CD4-positive, alpha-beta T cell treated with Interleukin-6 at 100 ng/mL for 8 hours (primary cell): ENCODE measurements at places on chromosomes 5 and 9.

GRCh38 chr5:65073250-65073661 is 304.5 kb downstream of the CWC27 start:
- DNase-seq: no peak

DNA sequence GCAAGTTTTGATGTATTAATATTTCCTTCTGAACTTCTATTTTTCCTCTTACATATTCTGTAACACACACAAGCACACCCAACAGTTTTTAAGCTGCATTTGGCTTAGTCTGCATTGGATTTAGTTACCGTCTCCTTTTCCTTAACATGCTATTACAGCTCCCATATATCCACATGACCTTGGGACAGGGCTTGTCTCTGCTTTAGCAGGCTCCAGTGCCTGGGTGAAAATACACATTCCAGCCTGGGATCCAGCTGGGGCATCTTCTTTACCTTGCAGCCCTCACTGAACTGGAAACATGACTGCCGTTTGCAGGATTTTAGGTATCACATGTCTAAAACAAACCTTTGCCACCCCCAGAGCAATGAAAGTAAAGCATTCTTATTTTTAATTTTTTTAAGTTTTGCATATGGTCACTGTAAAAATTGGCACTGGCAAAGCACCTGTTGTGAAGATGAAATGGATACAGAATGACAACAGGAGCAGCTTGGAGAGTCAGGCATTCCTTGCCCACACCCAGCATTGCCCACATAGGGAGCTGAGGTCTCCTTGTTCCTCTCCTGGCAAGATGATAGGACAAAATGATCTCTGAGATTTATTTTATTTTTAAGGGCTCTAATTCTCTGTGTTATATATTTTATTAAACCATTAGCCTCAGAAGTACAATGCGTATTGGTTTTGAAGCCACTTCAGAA is 4.0 kb downstream of the GADD45G start:
- DNase-seq: no peak

- DNase-seq: no peak
Observed at GRCh38 chr5:133992429-133993155, 12.2 kb downstream of the VDAC1 start.

DNA sequence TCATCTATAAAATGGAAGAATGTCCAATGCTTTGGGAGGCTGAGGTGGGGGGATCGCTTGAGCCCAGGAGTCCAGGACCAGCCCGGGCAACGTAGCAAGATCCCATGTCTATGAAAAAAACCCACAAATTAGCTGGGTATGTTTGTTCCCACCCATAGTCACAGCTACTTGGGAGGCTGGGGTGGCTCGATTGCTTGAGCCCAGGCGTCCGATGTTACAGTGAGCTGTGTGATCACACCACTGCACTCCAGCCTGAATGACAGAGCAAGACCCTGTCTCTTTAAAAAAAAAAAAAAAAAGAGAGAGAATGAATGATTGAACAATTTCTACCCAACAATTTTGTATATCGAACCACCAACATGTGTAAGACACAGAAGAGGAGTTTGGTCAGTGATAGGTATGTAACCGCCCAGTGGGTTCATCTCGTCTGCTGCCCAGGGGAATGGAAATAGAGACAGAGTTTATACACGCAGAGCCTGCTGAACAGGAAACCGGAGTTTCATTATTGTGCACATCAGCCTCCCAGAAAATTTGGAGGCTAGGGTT is 26.2 kb upstream of the ERGIC1 start:
- DNase-seq: no peak

DNA sequence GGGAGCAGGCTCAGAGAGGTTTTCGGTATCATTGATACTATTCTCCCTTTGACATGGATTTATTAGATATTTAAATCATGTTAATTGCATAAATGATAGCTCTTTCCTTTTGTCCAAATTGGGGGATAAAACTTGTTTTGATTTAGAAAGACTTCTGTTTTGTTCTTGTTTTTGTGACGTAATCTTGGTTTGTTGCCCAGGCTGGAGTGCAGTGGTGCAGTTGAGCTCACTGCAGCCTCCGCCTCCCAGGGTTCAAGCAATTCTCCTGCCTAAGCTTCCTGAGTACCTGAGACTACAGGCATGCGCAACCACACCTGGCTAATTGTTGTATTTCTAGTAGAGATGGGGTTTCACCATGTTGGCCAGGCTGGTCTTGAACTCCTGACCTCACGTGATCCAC is 7.1 kb downstream of the MAT2B start:
- DNase-seq: no peak

- DNase-seq: no peak
Observed at GRCh38 chr5:149108651-149109280, 32.5 kb upstream of the ABLIM3 start.

DNA sequence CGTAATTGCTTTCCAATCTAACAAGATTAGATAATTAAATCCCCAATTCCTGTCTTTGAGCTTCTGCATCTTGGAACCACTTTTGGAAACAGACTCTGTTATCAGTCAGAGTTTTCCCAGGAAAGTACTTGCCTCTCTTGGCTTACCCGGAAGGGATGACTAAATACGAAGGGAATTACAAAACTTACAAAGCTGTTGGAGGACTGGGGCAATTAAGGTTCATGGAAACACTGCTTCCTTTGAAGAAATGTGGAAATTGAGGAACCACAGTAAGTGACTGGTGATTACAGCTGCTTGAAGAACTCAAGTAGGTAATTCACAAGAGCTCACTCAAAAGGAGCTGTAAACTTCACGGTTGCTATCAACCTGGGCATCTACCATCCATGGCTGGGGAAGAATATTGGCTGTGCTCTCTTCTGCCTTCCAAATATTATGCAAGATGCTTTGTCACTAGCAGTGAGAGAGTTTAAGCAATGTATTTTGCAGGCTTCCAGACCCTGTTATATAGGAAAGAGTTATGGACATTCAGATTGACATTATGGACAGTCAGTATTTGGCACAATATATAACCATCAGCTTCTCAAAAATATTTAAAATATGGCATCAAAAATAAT is 104.6 kb upstream of the MAN2A1 start:
- DNase-seq: no peak

- no peak for DNase-seq
Observed at GRCh38 chr9:22169243-22169642, 160.1 kb upstream of the CDKN2B start.

DNA sequence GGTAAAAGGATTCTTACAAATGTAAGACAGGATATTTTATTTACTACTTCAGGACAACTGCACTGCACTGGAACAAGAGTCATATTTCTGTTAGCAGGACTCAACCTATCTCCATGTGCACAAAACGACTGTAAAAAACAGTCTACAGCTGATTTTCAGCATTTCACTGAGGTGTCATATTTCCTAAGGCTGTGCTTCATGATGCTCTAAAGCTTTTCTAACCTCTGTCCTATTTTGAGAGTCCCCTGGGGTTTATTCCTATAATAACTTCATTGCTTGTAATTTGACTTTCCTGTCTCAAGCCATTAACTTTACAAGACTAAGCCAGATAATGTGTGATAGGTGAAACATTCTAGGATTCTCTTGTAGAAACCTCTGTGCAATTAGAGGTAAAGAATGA is 472.3 kb downstream of the HINT1 start:
- no peak for DNase-seq

DNA sequence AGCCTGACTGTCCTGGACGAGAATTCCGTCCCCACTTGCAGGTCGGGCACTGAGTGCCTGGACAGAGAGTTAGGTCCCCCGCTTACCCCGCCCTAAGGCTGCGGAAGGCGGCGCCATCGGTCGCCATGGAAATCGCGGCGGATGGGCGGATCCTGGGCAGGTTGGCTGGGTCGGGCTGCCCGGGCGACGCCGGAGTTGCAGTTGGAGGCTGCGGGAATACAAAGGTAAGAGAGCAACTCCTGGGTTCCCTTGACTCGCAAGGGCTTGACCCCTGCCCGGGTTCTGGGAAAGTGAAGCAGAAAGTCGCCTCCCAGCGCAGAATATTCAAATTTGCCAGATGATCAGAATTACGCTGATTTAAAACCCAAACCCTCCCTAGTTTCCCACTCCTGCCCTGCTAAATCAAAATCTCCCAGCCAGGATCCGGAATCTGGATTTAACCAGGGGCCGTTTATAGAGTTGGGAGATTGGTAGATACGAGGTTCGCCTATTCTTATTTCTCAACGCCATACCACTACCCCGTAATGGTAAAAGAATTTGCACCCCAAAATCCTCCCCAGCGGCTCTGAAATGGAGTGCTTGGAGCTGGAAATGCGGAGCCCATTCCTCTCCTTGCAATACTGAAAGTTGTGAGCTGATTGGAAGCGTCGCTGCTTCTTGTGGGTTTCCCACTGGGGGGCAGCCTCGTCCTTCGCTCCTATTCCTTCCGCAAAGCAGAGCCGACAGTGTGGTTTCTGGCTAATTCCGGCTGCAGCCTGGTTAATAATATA is 156.4 kb upstream of the RASEF start:
- DNase-seq: no peak

GRCh38 chr9:106885451-106885850 is 22.5 kb downstream of the ZNF462 start:
- DNase-seq: no peak

DNA sequence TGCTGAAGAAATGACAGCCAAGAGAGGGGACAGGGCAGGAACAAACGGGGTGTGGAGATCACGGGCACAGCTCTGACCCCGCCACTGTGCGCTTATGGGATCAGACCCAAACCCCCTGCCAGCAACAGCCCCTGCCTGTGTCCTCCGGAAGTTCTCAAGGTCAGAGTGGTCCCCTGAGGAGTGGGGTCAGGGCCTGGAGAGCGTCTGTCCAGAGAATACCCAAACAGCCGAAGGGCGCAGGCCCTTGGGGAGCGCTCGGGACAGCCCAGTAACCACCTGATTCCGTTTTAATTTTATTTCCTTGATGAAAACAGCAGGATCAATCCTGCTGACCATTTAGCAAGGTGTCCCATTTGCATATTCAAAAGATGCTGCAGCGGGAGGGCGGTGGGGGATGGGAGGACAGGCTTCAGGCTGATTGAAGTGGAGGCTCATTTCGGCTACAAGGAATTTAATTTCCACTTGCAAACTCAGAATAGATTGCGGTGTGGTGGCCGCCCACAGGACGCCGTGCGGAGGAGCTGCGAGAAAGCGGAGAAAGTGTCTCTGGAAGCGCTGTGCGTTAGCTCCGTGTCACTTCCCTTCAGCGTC is 32.6 kb upstream of the TMEM250 start:
- no peak for DNase-seq

DNA sequence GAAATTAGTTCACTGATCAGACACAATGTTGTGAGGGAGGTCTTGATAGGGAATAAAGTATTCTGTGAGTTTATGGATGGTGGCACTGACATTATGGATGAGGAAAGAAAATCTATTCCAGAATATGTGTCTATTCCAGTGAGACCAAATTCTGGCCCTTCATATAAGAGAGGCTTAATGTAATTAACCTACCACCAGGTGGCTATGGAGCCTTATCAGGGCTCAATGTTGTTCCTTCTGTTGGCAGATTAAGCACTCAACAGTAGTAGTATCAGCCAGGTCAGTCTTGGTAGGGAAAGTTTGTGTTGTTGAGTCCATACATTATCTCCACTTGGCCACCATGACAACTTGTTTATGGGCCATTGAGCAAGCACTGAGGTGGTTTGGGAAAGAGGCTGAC is 41.7 kb upstream of the BARX1 start:
- no peak for DNase-seq

- no peak for DNase-seq
Observed at GRCh38 chr5:39584927-39585326, 160.1 kb upstream of the DAB2 start.

- DNase-seq: no peak
Observed at GRCh38 chr5:74063821-74064220, 437.8 kb downstream of the ARHGEF28 start.

GRCh38 chr5:39570403-39571027 is 145.7 kb upstream of the DAB2 start:
- peak; percentile 3 for DNase-seq
